ENCODE measurements at places on chromosomes 2 and 18. TPM values are rescaled to one million over a fixed set of nuclear protein-coding genes. Genes with fewer than 3 reads are reported as not detected.

DNA sequence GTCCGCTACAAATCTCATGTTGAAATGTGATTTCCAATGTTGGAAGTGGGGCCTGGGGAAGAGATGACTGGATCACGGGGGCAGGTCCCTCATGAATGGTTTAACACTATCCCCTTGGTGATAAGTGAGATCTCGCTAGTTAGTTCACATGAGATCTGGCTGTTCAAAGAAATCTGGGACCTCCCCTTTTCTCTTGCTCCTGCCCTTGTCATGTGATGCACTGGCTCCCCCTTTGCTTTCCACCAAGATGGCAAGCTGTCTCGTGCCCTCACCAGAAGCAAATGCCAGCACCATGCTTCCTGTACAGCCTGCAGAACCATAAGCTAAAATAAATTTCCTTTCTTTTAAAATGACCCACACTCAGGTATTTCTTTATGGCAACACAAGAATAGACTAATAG, 57.3 kb upstream of the C2orf15 start:
- DNase-seq: no peak

GRCh38 chr2:236835307-236836024, 250.2 kb upstream of the COPS8 start:
- no peak for DNase-seq

- no peak for DNase-seq
Observed at GRCh38 chr2:134020608-134021007, 233.3 kb upstream of the MGAT5 start.

GRCh38 chr18:36658611-36659010, 170.2 kb downstream of the TPGS2 start:
- DNase-seq: no peak

Gene EDAR
- total RNA-seq: 5.0 TPM

Gene QPCT
- 1.6 TPM for total RNA-seq

Gene RPRM
- total RNA-seq: 0.54 TPM
